ENCODE measurements at places on chromosomes 5 and 9.
A peak's percentile ranks its signal among the peaks of the same experiment; 100 is the strongest.

- no peak for DNase-seq
Measured at GRCh38 chr5:174381241-174381640, 335.7 kb downstream of the NSG2 start.

GRCh38 chr9:127204771-127205470 is 59.7 kb upstream of the GARNL3 start:
- peak; percentile 26 for DNase-seq

GRCh38 chr5:141753971-141754713 is 72.1 kb upstream of the ARAP3 start:
- peak; percentile 38 for DNase-seq

- DNase-seq = no peak
Measured at GRCh38 chr9:5354184-5354583, 14.5 kb upstream of the RLN1 start.

GRCh38 chr5:27845248-27845647 is 806.9 kb upstream of the CDH9 start:
- no peak for DNase-seq

GRCh38 chr5:4212071-4212739 is 616.6 kb downstream of the IRX1 start:
- DNase-seq = no peak

GRCh38 chr5:173283318-173284288 is 44.6 kb downstream of the STC2 start:
- DNase-seq = peak; percentile 87

DNA sequence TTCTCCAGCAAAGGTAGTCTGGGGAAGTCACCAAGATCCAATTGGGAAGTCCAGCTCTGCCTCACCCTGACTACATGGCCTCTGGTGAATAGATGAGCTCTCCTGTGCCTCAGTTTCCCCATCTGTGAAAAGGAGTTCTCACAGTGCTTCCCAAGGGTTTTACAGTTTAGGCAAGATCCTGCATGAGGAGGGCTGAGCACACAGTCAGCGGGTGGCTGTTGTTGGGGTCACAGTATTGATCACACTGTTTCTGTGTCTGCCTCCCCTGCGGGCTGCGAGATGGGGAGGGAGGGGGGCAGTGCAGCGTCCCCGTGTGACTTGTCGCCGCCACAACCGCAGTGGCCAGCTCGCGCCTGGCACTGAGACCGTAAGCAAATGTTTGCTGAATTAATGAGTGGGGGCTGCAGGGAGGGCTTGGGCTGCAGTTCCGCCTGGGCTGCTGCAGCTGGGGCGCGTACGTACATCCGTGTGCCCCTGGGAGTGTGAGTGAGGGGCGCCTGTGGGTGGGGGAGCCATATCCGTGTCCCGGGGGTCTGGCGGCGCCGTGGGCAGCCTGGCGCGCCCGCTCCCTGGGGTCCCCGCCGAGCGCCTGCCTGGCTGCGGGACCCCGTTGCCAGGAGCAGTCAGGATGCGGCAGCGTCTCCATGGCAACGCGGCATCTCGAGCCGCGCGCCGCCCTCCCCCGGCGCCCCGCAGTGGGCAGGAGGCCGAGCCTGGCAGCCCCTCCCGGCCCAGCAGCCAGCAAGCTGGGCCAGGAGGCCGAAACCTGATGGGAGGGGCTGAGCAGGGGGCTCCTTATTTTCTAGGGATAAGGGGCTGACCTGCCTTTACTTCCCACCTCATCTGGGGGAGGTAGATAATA is 31.4 kb upstream of the PSD2 start:
- DNase-seq = no peak

DNA sequence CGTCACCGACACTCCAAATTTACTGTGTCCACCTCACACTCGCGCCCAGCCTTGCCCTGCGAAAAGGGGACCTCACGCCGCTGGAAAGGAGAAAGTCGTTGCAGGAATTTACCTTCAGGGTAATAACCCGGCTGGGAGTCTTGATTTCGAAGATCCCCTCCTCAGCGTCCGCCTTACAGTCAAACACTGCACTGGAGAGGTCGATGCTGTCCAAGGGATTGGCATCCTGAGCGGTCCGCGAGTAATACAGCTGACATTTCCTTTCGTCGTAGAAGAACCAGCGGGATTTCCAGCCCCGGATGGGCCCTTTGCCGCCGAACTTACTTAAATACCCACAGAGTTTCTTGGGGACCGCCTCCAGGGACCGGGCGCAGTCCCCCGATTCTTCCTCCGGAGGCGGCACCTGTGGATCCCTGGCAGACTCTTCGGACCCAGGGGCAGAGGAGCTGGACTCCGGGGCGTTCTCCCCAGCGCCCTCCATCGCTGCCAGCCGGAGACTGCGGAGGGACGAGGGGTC is 330 bp downstream of the TBC1D2 start:
- DNase-seq = peak; percentile 50

GRCh38 chr9:71036501-71036900 is 84.9 kb downstream of the TRPM3 start:
- DNase-seq = no peak

GRCh38 chr9:88322906-88323566 is 65.2 kb upstream of the SPIN1 start:
- peak; percentile 48 for DNase-seq

- no peak for DNase-seq
Measured at GRCh38 chr9:134294153-134295071, 31.8 kb upstream of the RXRA start.

- DNase-seq = no peak
Measured at GRCh38 chr5:133440467-133441115, 171.8 kb downstream of the FSTL4 start.

DNA sequence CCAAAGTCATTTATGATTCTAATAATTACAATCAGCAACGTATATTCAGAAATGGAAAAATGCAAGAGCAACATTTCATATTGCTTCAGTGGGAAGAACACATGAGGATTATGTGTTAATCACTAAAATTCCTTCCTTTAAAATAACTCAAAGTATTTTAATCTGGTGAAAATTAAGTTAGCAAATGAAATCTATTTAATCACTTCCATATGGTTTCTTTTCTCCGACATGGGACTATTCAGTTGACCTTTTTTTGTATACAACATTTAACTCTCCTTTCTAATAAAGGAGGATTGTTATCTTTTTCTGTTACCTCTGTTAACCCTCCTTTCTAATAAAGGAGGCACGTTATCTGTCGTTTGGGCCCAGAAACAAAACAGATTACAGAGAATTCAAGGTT is 59.9 kb downstream of the HOMER1 start:
- DNase-seq = no peak

GRCh38 chr5:94209774-94210355 is 408.5 kb downstream of the KIAA0825 start:
- no peak for DNase-seq
